ENCODE measurements at places on chromosomes 7 and 10.

- no peak for DNase-seq
Observed at GRCh38 chr10:115857856-115858255, 415.1 kb downstream of the GFRA1 start.

GRCh38 chr7:67631476-67631875 is 634.8 kb downstream of the TYW1 start:
- DNase-seq = no peak

GRCh38 chr10:61751599-61751998 is 88.9 kb downstream of the CABCOCO1 start:
- DNase-seq = no peak

- DNase-seq = no peak
Observed at GRCh38 chr7:10216462-10216861, 757.2 kb upstream of the PHF14 start.

DNA sequence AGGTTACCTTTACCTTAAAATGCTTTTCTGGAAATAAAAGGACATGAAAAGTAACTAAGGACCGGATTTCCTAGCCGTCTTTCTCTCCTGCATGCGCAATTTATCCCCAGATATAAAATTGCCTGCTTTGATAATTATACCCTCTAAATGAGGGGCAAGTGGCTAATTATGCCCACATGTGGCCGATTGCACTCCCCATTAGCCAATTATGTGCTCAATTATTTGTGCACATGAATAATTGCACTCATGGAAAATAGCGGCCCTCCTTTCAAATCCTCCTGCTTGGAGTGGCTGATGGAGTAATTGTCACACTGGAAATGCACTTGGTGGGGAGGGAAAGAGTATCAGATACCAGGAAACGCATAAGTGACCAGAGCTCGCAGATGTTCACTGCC is 66.4 kb upstream of the ATRNL1 start:
- no peak for DNase-seq

- no peak for DNase-seq
Observed at GRCh38 chr7:35762781-35763180, 38.1 kb upstream of the SEPTIN7 start.

- DNase-seq = no peak
Observed at GRCh38 chr10:131979336-131979735, 2.4 kb downstream of the BNIP3 start.

DNA sequence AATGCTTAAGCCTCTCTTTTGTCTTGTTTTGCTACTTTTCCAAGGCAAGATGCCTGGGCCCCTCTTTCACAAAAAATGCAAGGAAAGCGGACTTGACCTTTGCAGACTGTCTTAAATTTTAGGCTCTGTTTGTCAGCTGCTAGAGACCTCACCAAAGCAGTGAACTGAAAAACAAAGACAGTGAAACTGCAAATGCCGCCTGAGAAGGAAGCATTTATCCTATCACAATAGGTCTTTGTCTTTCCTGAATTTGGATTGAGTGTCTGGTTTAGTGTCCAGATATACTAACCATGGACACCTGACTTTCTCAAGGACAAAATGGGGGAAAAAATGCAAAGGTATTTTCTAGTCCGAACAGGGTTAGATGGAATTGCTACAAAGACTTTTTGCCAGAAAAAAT is 256.9 kb downstream of the INHBA start:
- DNase-seq = no peak

DNA sequence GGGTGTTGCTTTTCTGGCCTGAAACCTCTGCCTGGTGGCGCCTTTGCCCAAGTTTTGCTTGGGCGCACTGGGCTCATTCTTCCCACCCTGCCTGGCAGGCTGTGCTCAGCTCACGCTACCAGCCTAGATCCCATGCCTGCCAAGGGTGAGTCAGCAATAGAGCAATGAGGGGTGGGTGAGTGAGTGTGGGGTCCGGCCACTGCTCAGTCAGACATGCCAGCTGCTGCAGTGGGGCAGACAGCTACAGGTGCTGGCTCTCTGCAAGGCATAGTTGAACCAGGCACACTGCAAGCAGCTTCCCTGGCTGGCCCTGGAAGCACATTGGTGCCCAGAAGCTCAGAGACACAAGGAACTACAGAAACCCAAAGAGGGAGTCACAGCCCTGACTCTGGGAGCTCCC is 680.9 kb upstream of the LRRTM3 start:
- DNase-seq = no peak

DNA sequence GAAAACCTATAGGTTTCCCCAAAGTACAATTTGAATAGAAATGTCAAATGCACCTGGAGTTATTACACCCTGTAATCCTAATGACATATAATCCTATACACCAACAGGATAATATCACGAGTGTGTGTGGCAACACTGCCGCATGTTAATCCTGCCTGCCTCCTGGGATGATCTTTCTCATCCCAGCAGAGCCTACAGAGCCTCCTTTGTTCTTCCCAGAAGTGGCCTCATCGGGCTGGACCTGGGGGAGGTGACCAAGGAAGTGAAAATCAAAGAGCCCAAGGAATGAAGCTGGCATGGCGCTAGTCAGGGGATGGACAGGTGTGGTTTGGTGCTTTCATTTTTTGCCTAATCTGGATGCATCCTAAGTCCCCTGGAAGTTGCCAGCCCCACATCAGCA is 29.5 kb upstream of the LEP start:
- peak; percentile 80 for DNase-seq

GRCh38 chr10:131078131-131078881 is 233.2 kb downstream of the TCERG1L start:
- DNase-seq = no peak

DNA sequence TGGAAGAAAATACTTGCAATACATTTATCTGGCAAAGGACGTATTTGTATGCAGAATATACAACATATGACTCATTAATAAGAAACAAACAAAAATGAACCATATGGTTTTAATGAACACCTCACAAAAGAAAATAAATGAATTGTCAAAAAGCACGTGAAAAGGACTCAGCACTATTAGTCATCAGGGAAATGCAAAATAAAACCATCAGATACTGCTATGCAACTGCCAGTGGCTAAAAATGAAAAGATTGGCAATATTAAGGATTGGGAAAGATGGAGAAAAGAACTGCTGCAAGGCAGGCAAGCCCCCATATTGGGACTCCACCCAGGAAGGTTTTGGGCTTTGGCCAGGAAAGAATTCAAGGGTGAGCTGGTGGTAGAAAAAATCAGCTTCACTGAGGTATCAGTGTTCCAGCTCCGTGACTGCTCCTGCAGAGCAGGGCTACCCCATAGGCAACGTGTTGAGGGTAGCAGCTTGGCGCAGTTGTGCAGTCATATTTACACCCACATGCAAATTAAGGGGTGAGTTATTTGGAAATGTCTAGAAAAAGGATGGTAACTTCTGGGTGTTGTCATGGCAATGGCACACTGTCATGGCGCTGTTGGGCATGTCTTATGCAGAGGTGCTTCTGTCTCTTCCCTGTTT is 72.7 kb downstream of the CUBN start:
- DNase-seq = no peak

DNA sequence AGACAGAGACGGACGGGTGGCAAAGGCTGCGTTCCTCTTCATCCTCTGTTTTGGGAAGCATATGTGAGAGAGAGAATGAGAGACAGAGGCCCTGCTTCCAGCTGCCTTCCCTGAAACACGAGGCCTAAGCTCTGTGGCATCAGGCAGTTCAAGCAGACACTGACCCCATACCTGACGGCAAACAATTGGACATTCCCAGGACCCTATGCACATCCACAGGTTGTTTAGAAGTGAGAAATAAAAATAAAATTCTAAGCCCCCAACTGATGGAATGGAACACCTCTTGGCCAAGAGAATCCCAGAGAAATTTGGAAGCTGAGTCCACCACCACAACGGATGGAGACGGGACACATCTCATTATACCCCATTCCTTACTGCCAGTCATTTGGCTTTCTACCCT is 105.3 kb downstream of the CPXM2 start:
- DNase-seq = no peak

- no peak for DNase-seq
Observed at GRCh38 chr10:63093227-63093626, 39.9 kb upstream of the NRBF2 start.

DNA sequence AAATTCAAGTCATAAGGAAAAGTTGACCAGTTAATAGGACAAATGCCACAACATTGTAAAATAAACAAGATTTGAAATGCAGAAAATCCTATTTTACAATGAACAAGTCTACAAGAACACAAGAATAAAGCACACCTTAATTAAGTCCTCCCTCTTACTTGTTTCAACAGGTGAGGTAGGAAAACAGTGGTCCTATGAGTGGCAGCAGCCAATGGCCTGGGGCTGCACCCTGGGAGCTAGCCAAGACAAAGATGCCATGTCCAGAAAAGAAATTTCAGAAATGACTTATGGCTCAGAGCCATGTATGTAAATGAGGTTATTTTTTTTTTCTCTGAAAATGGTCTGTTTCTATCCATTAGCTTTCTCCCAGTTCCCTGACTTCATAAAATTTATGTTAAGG is 14.3 kb downstream of the KLLN start:
- DNase-seq = no peak

DNA sequence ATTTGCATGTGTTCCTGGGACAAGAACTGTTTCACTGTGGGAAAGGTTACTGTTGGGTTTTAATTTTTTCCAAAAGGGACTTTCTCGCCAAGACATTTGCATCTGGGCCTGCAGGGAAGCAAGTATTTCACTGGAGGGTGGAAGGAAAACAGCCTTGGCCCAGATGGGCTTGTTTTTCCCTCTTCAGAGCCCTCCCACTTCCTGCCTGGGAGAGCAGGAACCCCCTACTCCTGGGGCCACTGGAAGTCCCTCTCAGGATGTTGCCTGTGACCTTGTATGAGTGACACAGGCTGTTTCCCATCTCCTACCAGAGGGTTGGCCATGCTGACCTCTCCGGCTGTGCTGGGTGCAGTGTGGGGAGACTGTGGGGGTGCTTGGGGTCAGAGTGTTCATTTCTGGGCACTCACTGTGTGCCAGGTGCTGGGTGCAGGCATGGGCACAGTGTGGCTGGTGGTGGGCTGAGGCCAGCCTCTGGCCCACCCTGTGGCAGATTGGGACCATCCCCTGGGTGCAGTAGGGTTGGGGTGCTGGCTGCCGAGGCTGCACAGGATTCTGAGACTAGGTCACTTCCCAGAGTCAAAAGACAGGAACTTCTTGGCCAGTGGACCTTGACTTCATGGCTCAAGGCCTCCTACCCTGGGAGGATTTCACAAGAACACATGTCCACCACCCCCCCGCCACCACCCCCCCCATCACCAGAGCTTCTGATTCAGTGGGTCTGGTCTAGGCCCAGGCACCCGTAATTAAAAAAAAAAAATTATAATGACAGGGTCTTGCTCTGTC is 10.2 kb downstream of the TSPAN15 start:
- DNase-seq = no peak

DNA sequence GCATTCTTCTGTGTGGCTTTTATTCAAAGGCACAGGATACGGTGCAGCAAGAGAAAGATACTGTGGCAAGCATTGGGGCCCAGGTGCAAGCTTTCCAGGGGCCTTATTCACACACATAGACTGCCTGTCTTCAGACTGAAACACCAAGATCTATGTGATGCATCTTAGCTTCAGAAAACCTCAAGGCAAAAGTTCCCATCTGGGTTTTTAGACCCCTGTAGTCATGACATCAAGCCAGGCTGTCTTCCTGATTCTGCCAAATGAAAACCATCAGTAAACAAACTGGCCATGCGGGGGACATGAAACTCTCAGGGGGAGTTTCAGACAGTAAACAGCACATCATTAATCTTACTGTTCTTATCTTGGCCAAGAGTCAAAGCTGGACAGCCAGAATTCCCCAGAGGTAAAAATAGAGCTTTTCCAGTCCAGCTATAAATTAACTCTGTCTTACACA is 9.8 kb downstream of the AGBL3 start:
- DNase-seq = no peak

- no peak for DNase-seq
Observed at GRCh38 chr10:101062232-101063049, 652 bp downstream of the KAZALD1 start.

GRCh38 chr7:137454246-137454724 is 110.8 kb upstream of the PTN start:
- no peak for DNase-seq

DNA sequence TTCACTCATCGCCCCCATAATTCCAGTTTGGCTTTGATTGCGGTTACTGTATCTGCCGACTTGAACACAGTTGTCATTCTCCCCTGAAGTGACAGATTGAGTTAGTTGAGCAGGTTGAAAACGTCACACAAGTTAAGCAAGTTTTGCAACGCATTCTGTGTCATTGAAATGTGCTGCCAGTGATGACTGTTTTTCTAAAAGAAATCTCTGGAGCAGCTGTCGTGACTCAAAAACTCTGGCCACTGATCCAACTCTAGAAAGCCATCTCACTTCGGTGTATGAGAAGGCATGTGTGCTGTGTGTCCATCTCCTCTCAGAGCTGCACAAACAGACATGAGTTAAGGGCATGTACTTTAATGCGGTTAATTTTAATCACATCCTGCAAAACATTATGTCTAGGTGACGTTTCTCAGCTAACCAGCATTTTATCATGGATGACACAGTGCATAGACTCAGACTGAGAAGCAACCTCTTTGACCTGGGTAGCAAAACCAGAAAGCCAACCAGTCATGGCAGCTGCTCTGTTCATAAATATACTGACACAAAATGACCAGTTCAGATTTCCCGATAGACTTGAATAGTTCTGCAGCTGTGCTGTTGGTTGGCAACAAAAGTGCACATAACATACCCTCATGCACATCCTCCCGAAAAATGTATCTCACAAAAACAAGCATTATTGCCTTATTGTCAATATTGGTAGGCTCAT is 69.3 kb downstream of the CSTF2T start:
- no peak for DNase-seq

- DNase-seq = no peak
Observed at GRCh38 chr7:37633048-37633447, 50.5 kb upstream of the GPR141 start.

- DNase-seq = no peak
Observed at GRCh38 chr10:43199088-43199683, 60.9 kb downstream of the CSGALNACT2 start.

- DNase-seq = peak; percentile 77
Observed at GRCh38 chr7:100483722-100484672, at the start of gene NYAP1. TSS of gene NYAP1 (plus strand) at chr7:100483927. CDS start at chr7:100485312, 1,385 bp downstream.

DNA sequence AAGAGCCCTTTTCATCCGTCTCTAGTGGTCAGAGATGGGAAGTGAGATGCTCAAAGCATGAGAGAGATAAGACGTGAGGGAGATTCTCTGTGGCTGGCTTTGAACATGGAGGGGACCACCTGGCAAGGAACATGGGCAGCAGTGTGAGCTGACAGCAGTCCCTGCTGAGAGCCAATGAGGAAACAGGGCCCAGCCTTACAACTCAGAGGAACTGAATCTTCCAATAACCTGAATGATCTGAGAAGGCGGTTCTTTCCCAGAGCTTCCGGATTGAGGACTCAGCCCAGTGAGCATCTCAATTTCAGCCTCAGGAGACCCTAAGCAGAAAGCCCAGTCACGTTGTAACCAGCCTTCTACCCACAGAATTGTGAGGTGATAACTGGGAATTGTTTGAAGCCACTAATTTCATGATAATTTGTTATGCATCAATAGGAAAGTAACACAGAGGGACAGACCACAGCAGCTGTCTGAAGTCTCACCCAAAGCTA is 33.9 kb upstream of the IKZF1 start:
- DNase-seq = no peak

DNA sequence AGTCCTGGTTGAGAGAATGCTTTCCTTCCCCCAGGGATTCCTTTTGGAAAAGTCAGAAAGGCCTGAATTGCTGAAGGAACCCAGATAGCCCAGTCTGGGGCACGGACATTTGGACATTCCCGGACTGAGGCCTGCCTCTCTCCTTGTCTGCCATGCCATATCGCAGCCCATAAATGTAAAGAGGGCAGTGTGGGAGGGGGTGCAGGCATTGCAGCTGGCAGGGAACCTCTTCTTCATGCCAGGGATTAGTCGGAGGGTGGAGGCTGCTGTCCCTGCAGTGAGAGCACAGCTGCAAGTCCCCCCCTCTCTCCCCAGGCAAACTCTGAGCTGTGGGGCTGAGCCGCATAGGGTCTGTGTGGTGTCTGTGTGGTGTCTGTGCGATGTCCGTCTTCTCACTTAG is 486.0 kb upstream of the MKI67 start:
- DNase-seq = no peak

Measured in D721Med (cell line).